NCI-H2107 (cell line): ENCODE measurements at places on chromosomes 6 and 20.

DNA sequence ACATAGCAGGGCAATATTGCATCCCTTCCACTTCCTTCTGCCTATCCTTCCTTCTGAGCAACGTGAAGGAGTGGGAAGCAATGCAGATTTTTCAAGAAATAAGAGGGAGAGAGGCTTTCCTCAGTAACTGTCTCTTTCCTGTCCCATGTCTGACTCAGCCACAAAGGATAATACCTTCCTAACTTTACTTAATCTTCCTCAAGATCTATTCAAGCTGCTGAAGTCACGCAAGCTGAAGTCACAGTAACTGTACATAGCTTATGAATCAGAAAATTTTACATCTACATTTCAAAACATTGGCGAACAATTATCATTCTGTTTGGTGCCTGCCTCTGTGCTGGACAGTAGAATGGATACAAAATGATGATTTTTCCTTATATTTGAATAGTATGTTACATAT lies 86.4 kb upstream of the POU3F2 start:
- no peak for DNase-seq

- no peak for DNase-seq
Measured at GRCh38 chr20:58557733-58558342, 42.6 kb upstream of the APCDD1L start.

DNA sequence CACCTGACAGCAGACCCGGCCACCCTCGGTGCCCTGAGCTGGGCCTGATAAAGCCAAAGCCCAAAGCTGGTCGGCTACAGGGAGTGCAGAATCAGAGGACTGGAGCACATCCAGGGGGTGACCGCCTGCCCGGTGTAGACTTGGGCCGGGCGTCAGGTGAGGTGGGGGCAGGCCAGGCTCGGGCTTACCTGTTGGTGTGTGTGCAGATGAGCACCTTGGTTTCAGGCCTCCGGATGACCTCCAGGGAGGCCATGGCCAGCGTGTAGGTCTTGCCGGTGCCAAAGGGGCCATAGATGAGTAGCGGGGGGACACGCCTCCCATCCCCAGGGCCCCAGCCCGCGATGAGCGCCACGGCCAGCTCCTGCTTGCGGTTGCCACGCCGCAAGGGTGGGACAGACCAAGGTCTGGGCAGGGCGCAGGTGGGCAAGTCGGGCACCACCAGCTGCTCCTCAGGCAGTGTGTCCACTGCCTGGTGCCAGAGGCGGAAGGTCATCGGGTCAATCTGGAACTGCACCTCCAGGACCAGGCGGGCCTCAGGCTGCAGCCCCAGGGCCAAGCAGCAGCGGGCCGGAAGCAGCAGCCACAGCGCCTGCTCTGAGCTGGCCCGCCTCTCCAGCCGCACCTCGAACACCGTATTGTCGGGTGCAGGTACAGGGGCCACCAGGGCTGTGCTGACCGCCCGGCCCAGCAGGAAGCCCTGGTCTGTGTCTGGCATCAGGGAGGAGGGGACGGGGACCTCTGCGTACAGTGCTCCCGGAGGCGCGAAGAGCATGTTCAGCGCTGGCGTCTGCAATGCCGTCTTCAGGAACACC lies 5.7 kb downstream of the HELZ2 start:
- no peak for DNase-seq

GRCh38 chr6:53290537-53291510 lies 57.9 kb downstream of the ELOVL5 start:
- DNase-seq, result no peak

GRCh38 chr6:2448826-2449571 lies 203.6 kb upstream of the GMDS start:
- peak; percentile 33 for DNase-seq

DNA sequence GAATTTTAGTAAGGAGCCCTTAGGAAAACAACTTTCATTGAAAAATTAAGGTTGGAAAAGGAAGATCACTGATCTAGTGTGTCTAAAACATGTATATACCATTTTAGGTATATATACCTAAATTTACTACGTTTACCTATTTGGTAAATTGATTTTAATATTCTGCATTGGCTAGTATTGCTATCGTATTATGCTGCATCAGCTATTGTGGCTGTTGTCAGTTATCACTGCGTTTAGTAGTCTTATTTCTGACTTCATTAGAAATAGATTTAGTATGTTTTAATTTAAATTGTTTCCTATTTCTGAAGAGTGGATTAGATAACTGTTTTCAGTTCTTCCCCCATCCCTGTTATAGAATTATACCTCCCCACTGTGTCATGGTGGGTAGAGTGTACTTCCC lies 101.7 kb upstream of the ARG1 start:
- DNase-seq, result no peak

- DNase-seq, result no peak
Measured at GRCh38 chr6:70286905-70287304, 16.0 kb downstream of the COL9A1 start.
